ENCODE measurements at places on chromosomes 6 and 20.

GRCh38 chr20:58374027-58374850, 14.8 kb upstream of the VAPB start:
- DNase-seq = no peak

DNA sequence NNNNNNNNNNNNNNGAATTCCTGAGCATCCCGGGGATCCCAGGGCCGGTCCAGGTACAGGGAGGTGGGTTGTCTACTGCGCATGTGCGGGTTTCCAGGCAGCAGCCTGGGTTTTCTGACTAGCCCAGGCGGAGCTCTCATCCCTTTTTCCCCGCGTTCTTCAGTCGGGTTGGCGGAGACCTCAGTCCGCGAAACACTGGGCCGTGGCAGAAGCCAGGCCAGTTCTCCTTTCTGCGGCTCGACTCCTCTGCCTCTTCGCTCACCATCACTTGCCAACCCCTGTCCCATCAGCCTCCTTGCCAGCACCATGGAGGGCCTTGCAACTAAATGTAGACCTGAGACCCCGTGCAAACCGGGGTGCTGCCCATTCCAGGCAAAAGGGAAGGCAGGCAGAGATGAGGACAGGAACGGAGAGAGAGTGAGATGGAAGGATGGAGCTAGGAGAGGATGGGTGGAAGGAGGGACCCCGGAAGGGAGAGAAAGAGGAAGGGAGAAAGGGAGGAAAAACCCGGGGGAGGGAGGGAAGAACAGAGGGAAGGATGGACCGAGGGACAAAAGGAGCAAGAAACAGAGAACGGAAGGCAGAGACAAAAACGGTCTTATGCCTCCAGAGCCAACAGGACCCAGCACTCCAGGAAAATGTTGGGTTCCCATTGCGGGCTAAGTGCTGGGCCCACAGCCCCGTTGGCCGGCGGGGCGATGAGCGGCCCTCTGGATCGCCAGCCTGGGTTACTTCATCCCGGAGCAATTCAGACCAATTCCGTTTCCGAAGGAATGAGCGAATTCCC, 445.4 kb upstream of the DEFB115 start:
- DNase-seq = peak; percentile 40

GRCh38 chr20:3374296-3374695, 33.2 kb downstream of the DNAAF9 start:
- DNase-seq = no peak

DNA sequence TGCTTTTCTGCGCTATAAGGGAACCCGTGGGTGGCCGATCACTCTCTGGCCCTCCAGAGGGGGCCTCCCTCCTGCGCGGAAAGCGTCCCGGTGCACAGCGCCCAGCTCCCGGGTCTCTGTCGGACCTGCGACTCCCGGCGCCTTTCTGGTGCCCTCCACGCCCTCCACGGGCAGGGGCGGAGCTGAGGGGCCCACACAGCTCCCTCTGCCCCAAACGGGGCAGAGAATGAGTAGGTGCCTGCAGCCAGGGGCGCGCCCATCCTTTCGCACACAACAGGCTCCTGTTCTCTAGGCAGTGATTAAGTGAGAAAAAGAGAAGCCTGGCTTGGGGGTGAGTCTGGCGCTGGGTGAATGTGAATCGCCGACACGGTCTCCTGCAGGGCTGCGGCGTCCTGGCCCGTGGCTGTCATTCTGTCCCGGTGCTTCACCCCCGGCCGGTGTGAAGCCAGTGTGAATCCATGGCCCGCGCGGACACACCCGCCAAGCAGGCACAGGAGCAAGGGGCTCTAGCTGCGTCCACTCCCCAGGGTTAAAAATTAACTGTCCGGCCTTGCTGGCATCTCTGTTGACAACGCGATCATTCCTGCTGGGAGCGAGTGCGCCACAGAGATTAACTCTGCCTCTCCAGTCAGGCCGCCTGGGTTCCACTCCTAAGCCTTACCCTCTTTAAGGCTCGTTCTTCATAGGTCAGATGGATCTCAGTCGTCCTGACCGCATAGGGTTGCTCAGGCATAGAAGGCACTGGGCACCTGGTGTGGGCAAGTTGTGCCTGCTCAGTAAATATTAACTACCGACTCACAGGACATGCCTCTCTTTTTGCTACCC, 88.8 kb downstream of the PCSK2 start:
- DNase-seq = no peak

- DNase-seq = no peak
These were observed 621.5 kb upstream of the BTBD3 start for GRCh38 chr20:11296221-11296620.

DNA sequence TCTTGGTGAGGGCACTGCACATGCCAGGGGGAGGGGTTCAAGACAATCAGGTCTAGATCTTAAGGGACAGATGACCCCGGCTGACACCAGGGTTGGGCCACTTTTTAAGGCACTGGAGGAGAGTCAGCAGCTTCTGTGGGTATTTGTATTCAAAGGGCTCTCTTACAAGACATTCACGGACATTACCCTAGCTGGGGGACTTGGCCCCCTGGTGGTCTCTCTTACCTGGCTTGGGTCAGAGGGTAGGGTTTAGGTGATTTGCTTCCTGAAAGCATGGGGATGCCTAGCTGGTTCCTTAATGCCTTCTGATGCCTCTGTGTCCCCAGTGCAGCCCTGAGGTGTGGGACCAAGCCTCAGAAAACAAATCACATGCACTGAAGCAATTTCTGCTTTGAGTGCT, 354.7 kb downstream of the CDC5L start:
- DNase-seq = no peak

DNA sequence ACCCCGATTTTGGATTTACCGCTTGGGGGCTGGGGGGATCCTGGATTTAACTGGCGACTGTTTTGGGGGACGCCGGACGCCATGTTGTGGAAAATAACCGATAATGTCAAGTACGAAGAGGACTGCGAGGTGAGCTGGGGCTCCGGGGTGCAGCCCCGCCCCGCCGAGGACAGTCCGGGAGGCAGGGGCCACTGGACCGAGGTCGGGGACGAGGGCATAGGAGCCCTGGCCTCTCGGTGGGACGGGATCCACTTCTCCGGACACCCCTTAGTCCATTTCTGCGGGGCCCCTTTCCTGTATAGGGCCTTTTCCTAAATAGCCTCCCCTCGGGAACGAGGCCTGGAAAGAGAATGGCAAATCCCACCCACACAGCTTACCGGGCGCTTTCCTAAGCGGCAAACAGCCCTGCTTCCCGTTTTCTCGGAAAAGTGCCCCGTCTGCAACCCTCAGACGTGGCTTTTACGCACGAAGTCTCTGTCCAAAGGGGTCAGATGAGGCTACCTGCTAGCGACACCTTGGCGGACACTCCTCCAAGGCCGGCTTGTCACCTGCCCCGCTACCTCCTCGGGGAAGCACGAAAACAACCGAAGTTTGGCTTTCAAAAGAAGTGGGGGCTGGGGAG, 469 bp downstream of the TFAP2C start:
- no peak for DNase-seq

- no peak for DNase-seq
These were observed 142.4 kb upstream of the SLC24A3 start for GRCh38 chr20:19070026-19070425.

GRCh38 chr20:7790189-7790588, 150.1 kb downstream of the HAO1 start:
- DNase-seq = no peak

DNA sequence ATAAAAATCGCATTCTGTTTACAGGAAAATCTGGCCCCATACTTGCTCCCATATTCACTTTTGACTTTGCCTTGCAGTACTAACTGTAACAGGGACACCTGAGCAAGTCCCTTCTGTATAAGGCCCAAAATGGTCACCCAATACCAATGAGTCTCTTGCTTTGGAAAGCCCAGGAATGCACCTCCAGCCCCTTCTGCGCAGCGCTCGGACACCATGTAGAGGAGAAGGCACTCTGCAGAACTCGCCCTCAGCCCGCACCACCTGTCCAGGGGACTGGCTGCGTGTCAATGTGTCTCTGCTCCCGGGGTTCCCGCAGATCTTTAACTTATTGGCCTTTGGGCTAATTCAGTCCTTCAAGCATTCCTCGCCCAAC, 746 bp upstream of the PRND start:
- DNase-seq = no peak

GRCh38 chr6:154619146-154619545, 108.7 kb upstream of the CNKSR3 start:
- no peak for DNase-seq

GRCh38 chr20:3553663-3554062, 82.8 kb downstream of the ATRN start:
- DNase-seq = no peak

GRCh38 chr6:12152023-12152970, 137.9 kb upstream of the EDN1 start:
- no peak for DNase-seq

DNA sequence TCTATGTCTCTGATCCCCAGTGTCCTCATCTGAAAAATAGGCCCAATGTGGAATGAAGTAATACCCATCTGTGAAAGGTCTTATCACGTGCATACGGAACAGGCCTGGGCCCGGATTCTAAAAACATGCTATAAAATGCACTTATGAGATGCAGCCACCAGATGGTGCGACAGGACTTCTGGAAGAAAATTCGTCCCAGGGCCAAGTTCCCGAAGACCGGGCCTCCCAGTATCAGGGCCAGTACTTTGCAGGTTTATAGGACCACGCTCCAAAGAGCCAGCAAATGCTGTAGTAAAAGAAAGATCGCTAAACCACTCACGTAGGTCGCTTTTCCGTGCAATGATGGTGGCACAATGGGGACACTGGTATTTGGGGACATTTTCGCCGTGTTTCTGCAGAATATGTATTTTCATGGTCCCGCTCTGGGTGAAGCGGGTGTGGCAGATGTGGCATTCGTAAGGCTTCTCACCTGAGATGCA, 10.6 kb downstream of the CTCFL start:
- DNase-seq = peak; percentile 72

GRCh38 chr6:131129689-131130553, 5.3 kb upstream of the AKAP7 start:
- DNase-seq = no peak

- no peak for DNase-seq
These were observed 414.8 kb upstream of the CDH4 start for GRCh38 chr20:60837173-60837770.
